ENCODE measurements at places on chromosomes 1 and 21.

GRCh38 chr1:183093066-183093668 is 69.9 kb downstream of the LAMC1 start:
- DNase-seq: no peak

GRCh38 chr1:205601205-205601604 is 30.6 kb downstream of the ELK4 start:
- no peak for DNase-seq

DNA sequence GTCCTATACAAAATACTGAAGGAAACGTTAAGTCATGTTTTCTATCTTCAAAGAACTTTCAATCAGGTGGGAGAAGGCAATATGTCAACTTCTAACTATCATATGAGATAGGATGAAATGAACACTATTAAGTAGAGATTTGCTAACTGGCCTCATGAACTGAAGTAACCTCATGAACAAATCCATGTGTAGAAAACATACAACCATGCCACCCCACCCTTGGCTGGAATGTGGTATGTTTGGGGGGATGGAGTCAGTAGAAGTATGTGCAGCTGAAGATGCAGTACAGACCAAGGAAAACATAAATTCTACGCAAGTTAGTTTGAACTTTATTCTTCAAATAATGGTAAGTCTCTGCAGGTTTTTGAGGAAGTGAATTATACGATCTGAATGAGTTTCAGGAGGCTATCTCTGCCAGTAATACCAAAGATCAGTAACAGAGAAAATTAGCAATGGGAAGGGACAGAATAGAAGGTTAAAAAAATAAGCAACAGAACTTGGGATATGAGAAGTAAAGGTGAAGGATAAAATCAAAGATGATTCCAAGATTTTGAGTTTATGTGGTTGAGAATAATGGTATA is 4.5 kb downstream of the TRMT1L start:
- DNase-seq: peak; percentile 25

- DNase-seq: no peak
Measured at GRCh38 chr1:235015291-235015985, 113.2 kb downstream of the TOMM20 start.

DNA sequence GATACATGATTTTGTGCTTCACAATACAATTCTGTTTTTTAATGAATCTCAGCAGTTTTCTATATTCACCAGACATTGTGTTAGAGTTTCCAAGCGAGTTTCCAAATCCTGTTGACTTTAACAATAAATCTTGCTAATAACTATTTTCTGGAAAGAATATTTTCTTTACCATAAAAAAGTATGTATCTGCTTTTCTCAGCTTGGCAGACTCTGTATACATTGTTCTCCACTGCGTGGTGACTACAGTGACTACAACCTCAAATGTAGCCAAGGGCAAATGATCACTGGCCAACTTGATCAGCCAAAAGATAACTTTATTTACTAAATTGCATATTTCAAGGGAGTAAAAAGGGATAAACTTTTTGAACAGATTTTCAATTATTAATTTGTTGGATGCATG is 325.9 kb upstream of the ADAMTS5 start:
- no peak for DNase-seq

- no peak for DNase-seq
Measured at GRCh38 chr1:1325288-1326074, 879 bp downstream of the CPTP start.

- no peak for DNase-seq
Measured at GRCh38 chr1:245591346-245592188, 436.8 kb downstream of the KIF26B start.

- no peak for DNase-seq
Measured at GRCh38 chr21:42043201-42043895, 27.8 kb upstream of the UMODL1 start.

GRCh38 chr1:169107603-169108208 is 1.2 kb downstream of the ATP1B1 start:
- peak; percentile 58 for DNase-seq

- peak; percentile 40 for DNase-seq
Measured at GRCh38 chr1:33348676-33349080, 27.8 kb upstream of the A3GALT2 start.

- peak; percentile 27 for DNase-seq
Measured at GRCh38 chr1:37174876-37175275, 140.6 kb upstream of the GRIK3 start.

GRCh38 chr1:59352065-59352464 is 55.2 kb downstream of the FGGY start:
- DNase-seq: no peak

- DNase-seq: no peak
Measured at GRCh38 chr1:152983234-152983633, 647 bp upstream of the SPRR1A start.

- DNase-seq: no peak
Measured at GRCh38 chr1:56788102-56788501, 31.1 kb downstream of the FYB2 start.

- no peak for DNase-seq
Measured at GRCh38 chr1:11519629-11520031, 40.7 kb downstream of the DISP3 start.

DNA sequence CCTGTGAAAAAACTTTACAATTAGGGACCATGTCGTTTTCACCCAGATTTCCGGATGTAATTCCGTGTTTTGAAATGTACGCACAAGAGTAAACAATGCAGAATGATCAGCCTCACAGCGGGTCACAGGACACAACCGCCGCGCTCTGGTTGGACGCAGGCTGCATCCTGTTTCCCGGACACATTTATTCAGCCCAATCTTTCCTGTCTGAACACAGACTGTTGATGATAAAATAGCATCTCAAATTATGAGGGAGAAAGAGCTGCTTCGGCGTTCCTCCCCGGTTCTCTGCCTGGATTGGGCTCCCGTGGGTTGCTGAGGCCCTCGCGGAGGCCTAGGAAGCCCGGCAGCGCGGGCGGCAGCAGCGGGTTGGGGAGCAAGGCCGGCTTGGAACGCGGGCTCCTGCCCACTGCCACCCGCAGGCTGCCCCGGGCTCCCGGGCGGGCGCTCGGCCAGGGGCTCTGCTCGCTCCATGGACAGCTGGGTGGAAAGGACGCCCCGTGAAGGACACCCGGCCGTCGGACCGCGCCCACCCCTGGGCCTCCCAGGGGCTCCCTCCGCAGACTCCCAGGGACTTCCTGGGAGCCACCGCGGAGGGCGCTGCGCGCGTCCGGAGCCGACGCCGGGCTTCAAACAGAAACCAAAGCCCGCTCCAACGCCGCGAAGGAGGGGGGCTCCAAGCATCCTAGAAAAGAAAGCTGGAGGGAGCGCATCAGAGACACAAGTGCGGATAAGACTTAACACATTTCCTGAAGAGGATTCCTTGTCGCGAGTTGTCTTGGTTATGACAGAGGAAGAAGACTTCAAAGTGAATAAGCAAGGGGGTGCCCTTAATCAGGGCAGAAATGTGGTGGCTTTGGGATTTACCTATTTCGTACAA is 122.3 kb downstream of the ESRRG start:
- peak; percentile 78 for DNase-seq

DNA sequence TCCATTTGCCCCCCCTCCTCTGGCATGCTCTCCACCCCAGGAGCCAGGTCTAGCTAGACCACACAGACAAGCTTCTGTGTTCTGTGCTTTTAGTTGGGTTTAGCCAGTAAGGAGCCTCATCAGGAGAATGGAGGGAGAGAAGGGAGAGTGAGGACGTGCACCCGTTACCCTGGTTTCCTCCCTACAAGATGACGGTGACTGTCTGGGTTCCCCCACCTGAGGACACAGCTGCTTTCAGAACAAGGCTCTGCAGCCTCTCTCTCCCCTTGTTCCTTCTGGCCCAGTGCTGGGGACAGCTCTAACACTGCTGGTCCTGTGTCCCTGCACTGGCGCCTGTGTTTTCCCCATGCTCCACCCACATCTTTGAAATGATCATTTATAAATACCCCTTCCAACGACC is 184.4 kb upstream of the GALNT2 start:
- DNase-seq: no peak

GRCh38 chr1:197923038-197923437 is 5.9 kb downstream of the LHX9 start:
- DNase-seq: no peak

- no peak for DNase-seq
Measured at GRCh38 chr1:109641861-109642260, 14.0 kb upstream of the GSTM4 start.

- peak; percentile 40 for DNase-seq
Measured at GRCh38 chr1:40141878-40142535, 19.2 kb upstream of the RLF start.

GRCh38 chr1:177185209-177185608 is 14.5 kb downstream of the BRINP2 start:
- DNase-seq: peak; percentile 25

DNA sequence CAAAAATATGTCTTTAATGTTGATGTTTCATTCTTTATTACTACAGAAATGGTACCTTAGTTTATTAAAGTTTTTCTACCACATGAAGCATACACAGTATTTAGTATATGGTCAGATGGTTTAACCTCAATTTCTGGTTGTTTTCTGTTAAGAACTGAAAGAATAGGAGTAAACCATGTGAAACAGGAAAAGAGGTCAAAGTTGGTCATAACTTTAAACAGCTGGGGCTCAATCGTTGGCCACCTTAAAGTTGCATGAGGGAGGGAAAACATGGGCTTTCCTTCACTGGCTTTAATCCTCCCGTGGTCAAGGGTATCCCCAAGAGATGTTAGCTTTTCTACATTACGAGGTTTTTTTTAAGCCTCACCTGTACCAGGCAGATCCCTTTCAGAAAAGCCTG is 483.3 kb upstream of the ADAMTS5 start:
- DNase-seq: no peak

- no peak for DNase-seq
Measured at GRCh38 chr1:52629325-52629643, 3.7 kb upstream of the SHISAL2A start.

GRCh38 chr1:64080941-64081562 is 122.4 kb upstream of the UBE2U start:
- DNase-seq: peak; percentile 61

GRCh38 chr1:151907363-151908139 is 1.8 kb downstream of the THEM4 start:
- DNase-seq: no peak

- DNase-seq: no peak
Measured at GRCh38 chr21:36694031-36694515, 4.8 kb upstream of the SIM2 start.

GRCh38 chr1:78641558-78641957 is 8.1 kb upstream of the IFI44 start:
- no peak for DNase-seq

GRCh38 chr1:46526013-46526690 is 25.3 kb downstream of the KNCN start:
- no peak for DNase-seq

DNA sequence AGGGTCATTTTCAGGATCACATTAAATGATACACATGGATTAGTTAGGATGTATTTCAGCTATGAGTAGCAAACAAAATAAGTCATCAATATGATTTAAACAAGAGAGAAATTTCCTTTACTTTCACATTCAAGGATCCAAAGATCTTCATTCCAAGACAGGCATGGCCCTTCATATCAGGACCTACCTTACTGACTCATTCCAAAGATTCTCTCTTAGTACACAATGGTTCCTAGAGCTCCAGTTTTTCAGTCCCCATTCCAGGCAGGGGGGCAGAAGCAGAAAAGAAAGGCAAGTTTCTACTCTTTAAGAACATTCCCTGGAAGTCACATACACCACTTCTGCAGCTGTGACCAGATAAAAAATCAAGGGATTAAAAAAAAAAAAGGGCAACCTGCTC is 23.7 kb downstream of the RGS2 start:
- no peak for DNase-seq

- no peak for DNase-seq
Measured at GRCh38 chr1:6401673-6402072, 8.1 kb upstream of the ACOT7 start.

DNA sequence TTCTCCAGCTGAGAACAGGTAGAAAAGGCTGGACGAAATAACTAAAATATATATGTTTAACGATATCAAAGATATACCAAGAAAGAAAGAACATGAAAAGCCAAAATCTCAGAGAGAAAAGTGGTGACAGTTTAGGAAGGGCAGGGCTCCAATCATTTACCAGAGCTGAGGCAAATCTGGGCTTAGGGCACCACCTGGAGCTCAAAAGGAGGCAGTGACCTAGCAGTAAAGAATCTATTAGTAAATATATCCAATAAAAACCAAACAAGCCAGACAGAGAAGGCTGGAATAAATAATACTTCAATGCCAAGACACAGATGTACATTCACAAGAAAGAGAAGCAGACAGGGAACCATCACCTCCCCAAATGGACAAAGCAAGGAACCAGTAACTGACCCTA is 43.5 kb downstream of the CHIA start:
- peak; percentile 39 for DNase-seq

DNA sequence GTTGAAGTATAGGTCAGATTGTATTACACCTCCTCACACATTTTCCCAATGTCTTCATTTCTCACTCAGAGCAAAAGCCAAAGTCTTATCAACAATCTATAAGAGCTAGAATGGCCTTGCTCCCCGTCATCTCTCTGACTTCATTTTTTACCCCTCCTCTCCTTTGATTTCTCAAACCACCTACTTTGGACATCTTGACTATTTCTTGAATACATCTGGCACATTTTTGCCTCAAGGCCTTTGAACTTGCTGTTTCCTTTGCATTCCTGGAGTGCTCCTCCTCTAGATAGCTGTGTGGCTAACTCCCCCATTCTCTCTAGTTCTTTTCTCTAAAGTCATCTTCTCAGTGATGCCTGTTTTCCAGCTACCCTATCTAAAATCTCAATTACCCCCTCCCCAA is 7.2 kb upstream of the XCL2 start:
- peak; percentile 11 for DNase-seq

DNA sequence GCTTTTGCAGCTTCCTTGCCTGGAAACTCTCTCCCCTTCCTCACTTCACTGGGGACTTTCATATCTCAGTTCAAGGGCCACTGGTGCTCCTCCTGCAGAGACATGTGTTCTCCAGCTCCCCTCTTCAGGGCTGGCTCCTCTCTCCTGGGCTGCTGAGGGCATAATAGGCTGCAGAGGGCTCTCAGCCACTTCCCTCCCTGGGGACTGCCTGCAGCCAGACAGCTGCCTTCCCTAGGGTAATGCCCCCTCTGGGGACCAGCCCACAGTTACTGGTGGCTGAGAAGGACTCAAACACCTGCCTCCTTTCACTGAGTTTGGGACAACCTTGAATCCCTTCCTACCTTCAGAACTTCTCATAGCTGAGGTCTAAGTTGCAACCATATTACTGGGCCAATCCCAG is 104.8 kb upstream of the POU3F1 start:
- no peak for DNase-seq

DNA sequence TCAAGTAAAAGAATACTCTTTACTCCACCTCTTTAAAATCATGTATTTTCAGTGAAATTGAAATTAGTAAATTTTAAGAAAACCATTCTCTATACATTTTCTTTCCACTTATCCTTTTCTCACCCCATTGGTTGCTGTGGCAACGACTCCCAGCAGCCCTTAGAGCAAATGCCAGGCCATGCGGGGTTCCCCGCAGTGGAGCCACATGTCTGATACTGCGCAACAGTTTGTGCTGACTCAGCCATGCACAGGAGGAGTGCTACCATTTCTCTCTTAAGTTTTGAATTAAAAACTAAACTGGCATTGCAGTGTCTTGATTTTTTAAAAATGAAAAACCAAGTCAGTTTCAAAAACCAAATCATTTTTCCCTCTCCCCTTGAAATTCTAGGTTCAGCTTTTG is 214.1 kb upstream of the L1TD1 start:
- DNase-seq: peak; percentile 31

GRCh38 chr1:44170281-44170823 is 28.9 kb upstream of the KLF18 start:
- peak; percentile 25 for DNase-seq
